ENCODE measurements at places on chromosomes 6 and 20.

DNA sequence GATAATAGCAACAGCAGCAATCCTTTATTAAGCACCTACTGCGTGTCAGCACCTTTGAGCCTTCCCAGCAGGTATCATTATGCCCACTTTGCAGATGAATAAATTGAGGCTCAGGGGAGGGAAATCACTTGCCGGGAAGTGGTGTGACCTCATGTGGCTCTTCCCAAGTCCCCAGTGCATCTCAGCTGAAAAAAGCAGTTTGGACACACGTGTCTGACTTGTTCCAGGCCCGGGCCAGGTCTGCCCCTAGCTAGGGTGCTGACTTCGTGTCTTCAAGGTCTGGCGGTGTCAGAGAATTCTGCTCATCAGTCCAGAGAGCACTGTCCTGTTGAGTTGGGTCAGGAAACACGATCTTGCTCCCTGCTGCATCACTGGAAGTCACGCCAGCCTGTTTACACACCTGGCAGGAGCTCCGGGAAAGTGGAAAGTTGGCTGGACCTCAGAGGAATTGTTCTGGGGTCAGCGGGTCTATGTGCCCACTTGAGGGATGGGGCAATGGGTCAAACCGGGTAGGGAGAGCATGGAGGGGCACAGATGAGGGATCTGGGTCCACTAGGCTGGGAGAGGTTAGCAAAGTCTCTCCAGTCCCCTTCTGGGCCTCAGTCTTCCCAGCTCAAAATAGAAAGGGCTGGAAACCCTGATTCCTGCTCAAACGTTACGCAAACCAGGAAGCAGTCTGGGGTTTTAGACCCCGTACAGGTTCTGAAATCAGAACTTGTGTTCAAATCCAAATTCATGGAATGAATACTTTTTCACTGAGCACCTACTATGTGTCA lies 10.5 kb downstream of the SLC13A3 start:
- no peak for DNase-seq

DNA sequence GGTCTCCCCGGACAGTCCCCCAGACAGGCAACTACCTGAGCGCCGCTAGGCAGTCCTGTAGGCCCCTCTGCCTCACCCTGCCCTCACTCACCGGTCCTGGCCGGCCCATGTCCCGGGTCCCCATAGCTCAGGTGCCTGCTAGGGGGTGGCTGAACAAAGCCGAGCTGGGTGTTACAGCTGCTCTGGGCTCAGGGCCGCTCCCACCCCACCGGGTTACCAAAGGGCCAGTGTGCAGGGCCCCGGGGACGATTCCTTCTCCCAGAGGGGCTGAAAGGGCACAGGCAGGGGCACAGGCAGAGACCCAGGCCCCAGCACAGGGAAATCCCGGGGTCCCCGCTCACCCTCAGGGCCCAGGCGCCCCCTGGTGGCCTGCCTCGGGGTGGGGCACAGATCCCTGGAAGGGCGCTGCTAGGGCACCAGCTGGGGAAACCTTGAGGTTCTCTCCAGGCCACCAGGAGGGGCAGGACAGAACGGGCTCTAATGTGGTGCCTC lies 118.4 kb downstream of the GRM4 start:
- peak; percentile 56 for DNase-seq

GRCh38 chr6:85792254-85792653 lies 149.6 kb upstream of the SYNCRIP start:
- no peak for DNase-seq

- DNase-seq = no peak
Measured at GRCh38 chr20:43774754-43775153, 48.0 kb upstream of the GTSF1L start.

GRCh38 chr6:12291071-12291838 lies 1.1 kb downstream of the EDN1 start:
- no peak for DNase-seq

DNA sequence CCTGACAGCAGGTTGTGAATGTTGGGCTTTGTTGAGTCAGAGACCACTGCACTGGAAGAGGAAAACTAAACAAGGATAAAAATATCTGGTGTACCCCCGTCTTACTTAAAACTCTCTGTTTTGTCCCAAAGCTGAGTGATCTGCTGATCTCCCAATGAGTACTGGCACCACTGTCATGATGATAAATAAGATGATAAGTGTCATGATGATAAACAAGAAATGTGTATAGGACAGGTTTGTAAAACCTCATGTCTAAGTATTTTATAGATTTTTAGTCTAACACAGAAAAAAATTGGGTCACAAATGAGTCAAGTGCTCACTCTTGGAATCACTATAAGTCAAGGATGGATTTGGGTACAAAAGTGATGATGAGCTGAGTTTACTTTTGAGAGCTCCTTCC lies 8.5 kb upstream of the SIM1 start:
- DNase-seq = no peak

DNA sequence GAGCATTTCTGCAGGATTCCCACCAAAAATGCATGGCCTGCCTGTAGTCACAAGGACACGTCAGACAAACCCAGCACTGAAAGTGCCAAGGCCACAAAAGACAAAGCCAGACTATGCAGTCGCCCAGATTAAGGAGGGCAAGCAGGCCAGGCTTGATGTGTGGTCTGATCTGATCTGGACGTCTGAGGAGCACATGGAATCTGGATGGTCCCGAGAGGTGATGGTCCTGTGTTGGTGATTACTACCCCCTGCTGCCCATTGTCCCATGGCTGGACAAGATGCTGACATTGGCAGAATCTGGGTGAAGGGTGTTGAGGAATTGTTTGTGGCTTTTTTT lies 17.1 kb downstream of the NPEPL1 start:
- no peak for DNase-seq

- DNase-seq = no peak
Measured at GRCh38 chr20:34581341-34582184, 23.0 kb downstream of the MAP1LC3A start.

- no peak for DNase-seq
Measured at GRCh38 chr20:4112481-4113421, 97.4 kb upstream of the RNF24 start.

DNA sequence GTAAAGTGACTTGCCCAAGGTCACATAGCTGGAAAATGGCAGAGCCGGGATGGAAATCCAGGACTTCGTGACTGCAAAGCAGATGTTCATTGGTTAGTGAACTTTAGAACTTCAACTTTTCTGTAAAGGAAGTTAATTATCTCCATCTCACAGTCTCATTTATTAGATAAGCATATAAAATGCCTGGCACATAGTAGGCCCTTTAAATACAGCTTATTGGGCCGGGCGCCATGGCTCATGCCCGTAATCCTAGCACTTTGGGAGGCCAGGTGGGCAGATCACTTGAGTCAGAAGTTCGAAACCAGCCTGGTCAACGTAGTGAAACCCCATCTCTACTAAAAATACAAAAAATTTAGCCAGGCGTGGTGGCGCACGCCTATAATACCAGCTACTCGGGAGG lies 1.7 kb upstream of the MMP9 start:
- no peak for DNase-seq

GRCh38 chr6:5657684-5658430 lies 348.9 kb downstream of the NRN1 start:
- DNase-seq = no peak

GRCh38 chr6:35518566-35519312 lies 6.0 kb upstream of the TULP1 start:
- no peak for DNase-seq

- DNase-seq = no peak
Measured at GRCh38 chr6:113102761-113103160, 754.4 kb upstream of the MARCKS start.

- no peak for DNase-seq
Measured at GRCh38 chr6:25324066-25324762, 45.0 kb downstream of the CARMIL1 start.

GRCh38 chr6:18503593-18504231 lies 116.6 kb downstream of the RNF144B start:
- peak; percentile 2 for DNase-seq

- no peak for DNase-seq
Measured at GRCh38 chr6:82240186-82240585, 7.4 kb downstream of the IBTK start.

GRCh38 chr6:156169371-156169770 lies 607.8 kb upstream of the ARID1B start:
- DNase-seq = no peak

GRCh38 chr20:13788167-13788834 lies 3.5 kb downstream of the NDUFAF5 start:
- no peak for DNase-seq

DNA sequence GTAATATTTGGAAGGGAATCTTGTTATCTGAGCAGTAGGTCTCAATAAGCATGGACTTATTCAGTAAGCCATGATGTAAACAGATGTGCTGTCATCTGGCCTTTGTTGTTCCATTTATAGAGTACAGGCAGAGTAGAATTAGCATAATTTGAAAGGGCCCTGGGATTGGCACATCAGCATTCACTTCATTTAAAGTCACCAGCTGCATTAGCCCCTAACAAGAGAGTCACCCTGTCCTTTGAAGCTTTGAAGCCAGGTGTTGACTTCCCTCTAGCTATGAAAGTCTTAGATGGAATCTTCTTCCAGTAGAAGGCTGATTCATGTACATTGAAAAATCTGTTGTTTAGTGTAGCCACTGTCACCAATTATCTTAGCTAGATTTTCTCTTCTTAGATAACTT lies 95.9 kb downstream of the ANKRD6 start:
- DNase-seq = no peak

- no peak for DNase-seq
Measured at GRCh38 chr20:23434521-23435313, 4.8 kb upstream of the CSTL1 start.

DNA sequence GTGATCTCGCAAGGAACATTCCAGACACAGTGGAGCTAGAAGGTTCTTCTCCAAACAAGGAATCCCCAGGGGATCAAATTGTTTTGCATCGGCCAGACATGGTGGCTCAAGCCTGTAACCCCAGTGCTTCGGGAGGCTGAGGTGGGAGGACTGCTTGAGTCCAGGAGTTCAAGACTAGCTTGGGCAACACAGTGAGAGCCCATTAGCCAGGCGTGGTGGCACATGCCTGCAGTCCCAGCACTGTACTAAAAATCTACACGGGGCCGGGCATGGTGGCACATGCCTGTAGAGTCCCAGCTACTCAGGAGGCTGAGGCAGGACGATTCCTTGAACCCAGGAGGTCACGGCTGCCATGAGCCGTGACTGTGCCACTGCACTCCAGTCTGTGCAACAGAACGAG lies 15.3 kb downstream of the GMEB2 start:
- no peak for DNase-seq

DNA sequence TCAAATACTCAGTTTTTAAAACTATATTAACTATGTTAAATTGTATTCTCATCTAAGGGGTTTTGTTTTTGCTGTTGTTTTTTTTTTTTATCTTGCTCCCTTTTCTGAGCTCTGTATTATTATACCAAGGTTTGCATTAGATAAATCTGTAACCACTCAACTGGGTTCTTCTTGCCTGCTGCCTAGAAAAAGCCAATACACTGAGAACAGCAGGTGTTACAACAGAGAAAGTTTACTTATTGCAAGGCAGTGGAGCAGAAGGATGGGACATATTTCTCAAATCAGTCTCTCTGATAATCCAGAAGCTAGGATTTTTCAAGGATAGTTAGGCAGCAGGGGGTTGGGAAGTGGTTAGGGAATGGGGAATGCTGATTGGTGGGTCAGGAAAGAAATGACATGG lies 378.8 kb upstream of the PLCB4 start:
- no peak for DNase-seq

DNA sequence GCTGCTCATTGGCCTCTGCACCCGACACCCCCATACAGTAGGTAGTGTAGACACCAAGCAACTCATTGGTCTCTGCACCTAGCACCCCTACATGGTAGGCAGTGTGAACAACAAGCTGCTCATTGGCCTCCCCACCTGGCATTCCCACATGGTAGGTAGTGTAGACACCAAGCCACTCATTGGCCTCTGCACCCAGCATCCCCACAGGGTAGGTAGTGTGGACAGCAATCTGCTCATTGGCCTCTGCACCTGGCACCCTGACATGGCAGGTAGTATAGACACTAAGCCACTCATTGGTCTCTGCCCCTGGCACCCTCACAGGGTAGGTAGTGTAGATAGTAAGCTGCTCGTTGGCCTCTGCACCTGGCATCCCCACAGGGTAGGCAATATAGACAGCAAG lies 226.0 kb downstream of the SLC24A3 start:
- DNase-seq = no peak

GRCh38 chr20:33902011-33902410 lies 90.9 kb downstream of the CHMP4B start:
- no peak for DNase-seq

GRCh38 chr20:13221673-13222318 lies 722 bp downstream of the ISM1 start:
- DNase-seq = peak; percentile 46

DNA sequence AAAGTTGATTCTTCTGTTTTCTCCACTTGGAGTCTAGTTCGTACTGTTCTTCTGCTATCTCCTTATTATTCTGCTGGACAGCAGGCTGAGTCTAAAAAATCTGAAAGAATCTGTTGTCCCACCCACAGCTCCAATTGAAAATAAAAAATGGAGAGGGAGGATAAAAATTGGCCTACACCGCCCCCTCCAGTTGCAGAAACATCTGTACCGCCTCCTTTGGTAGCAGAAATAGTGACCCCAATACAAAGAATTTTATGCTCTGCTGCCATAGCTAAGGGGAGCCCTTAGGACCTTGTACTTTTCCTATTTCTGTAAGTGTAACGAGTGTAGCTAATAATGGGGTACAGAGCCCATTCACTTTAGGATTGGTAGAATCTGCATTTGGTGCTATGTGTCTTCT lies 4.9 kb upstream of the FKBP1A start:
- DNase-seq = no peak

DNA sequence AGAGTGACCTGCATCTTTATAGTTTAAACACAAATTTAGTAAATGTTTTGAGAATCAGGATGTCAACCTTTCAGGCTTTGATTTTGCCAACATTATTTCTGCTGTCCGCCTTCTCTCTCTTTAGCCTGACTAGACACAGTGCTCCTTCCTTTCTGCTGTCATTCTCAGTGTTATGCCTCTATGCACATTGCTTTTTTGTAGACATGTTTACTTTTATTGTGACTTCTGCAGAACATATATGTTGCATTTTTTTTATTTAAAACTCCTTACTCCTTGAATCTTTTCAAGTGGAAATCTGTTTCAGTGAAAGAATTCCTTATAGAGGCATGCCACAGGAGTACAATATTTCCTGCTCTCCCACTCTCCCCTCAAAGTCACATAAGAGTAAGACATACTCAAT lies 64.2 kb downstream of the LAMA4 start:
- no peak for DNase-seq

- no peak for DNase-seq
Measured at GRCh38 chr6:136750696-136751521, 41.4 kb downstream of the MAP3K5 start.

GRCh38 chr6:33906439-33906838 lies 102.6 kb upstream of the MLN start:
- no peak for DNase-seq

- DNase-seq = no peak
Measured at GRCh38 chr6:93304505-93304904, 114.9 kb downstream of the EPHA7 start.

Measured in activated T-cell treated with anti-CD3 and anti-CD28 coated beads for 4 hours (primary cell).